ENCODE measurements at places on chromosomes 7 and 10.
A peak's percentile ranks its signal among the peaks of the same experiment; 100 is the strongest.

DNA sequence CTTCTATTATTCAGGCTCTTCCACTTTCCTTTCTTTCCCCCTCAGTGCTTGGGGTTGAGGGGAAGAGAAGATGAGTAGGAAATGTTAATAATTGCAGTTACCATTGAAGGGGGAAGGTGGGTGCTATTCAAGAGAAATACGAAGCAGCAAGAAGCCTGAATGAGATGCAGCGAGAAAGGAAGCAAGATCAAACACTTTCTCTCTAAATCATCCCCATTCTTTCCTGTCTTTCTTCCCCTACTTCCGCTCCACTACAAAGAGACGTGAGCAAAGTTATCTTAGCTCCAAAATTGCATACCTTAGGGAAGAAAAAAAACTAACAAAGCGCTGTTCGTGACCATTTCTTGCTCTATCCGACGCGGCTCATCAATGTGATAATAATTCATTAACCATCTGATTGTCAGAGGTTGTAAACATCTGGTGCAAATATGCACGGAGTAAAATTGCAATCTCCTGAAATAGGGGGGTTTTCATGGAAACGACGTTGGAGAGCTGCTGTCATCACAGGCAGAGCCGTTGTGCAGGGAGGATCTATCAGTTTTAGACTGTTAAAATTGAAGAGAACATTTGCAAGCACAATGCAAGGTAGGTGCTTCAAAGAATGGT is 15.2 kb upstream of the PARD3 start:
- DNase-seq: no peak

GRCh38 chr7:31875424-31875823 is 188.4 kb downstream of the PPP1R17 start:
- no peak for DNase-seq

- no peak for DNase-seq
Measured at GRCh38 chr10:7311218-7311849, 99.5 kb downstream of the SFMBT2 start.

DNA sequence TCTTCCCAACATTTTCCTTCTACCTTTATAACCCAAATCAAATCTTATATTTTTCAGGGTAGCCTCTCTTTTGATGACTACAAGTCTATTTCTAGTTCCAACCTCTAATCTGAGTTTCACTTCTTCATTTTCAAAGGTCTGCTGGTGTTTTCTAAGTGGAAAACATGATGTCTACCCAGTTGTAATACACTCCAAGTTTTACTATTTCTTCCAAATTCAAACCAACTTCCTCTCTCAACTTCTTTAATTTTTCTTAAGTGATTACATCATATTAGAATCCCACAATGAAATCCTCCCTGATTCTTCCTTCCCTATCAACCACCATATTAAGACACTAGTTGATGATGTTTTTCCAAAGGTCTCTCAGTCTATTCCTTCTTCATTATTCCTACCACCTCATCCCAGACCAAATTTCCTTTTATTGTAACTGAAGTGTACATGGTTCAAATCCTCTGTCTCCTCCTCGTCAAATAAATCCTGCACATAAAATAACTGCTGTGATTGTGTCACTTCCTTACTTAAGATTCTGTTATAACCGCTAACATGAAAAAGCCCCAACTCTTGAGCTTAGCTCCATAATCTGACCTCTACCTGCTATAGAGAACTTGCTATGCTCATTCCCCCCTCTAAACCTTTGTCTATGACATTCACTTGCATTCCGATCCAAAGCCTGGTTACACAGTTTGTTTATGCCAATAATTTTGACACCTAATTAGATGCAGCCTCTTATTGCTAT is 12.7 kb downstream of the TAS2R38 start:
- DNase-seq: no peak

GRCh38 chr7:47471358-47471703 is 110.6 kb downstream of the TNS3 start:
- no peak for DNase-seq

GRCh38 chr7:112495810-112496462 is 15.1 kb downstream of the LSMEM1 start:
- DNase-seq: peak; percentile 9

DNA sequence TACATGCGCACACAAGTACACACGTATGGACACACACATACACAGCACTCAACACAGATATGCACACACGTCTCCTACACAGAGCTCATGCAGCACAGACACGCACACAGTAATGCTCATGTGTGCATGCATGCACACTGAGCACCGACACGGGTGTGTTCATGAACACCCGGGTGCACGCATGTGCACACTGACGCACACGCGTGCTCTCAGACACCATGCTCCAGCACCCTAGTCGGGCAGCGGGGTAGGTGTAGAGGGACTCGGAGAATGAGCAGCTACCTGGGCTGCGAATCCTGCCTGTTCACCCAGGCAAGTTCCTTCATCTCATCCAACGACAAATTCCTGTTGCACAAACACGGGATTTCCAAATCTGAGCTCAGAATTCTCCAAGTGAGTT is 184.7 kb downstream of the MAD1L1 start:
- DNase-seq: no peak

DNA sequence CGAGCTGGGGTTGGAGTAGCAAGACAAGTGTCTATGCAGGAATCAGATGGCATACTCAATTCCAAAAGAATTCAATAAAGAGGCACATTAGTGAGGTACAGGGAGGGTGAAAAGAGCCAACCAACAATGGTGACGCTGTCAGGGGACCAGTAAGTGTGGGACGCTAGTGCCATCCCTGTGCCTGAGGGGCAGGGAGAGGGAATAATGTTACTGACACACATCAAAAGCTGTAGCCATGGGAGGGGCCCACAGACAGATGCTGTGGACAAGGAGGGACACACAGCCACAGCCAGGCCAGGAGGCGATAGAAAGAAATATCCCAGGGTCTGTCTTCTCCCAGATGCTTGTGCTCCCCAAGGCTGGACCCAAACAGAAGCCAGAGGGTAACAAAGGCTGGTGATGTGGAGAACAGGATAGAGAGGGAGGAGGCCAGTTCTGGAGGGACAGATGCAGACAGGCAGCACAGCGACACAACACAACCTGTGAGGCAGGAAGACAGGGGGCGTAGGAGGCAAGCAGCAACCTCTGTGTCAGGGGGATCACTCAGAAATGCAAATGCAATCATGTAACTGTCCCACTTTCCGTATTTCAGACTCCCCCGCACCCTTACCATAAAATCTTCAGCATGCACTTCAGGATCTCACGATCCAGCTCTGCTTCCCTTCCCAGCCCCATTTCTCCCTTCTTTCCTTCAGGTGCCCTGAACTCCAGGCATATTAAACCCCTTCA is 240.5 kb upstream of the FZD8 start:
- DNase-seq: no peak

DNA sequence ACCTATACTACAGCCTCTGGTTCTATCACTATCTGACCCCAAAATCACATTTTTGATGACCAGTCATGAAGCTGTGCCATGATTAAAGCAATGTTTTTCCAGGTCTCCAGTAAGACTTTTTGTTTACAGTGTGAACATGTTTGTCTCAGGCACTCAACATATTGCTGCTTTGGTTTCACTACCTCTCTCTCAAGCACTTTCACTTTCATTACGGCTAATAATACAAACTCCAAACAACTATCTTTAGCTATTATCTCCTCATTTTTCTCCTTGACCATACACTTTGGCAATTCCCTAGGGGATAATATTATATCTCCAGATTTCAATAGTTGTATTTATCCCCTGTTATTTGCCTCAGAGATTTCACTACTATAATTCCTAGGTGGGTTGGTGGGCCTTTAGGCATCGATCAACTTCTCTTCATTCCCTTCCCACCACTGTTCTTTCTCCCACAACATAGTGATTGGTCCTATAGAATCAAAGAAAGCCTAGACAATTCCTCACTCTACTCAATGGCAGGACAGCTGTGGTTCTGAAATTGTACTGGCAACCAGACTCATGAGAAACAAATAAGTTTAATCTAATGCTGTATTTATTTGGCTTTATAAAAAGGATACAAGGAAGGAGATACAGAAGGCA is 261.4 kb upstream of the ZWINT start:
- no peak for DNase-seq

GRCh38 chr10:23945845-23946244 is 263.1 kb upstream of the KIAA1217 start:
- DNase-seq: no peak

- DNase-seq: no peak
Measured at GRCh38 chr10:50426485-50426884, 175.2 kb upstream of the ASAH2 start.

Measured in CD4-positive, alpha-beta T cell treated with Interleukin-6 at 100 ng/mL for 8 hours (primary cell).